ENCODE measurements at places on chromosomes 2 and 18.

- no peak for DNase-seq
These were observed 85.9 kb downstream of the USP40 start for GRCh38 chr2:233480490-233481202.

GRCh38 chr2:220120041-220120440 lies 492.6 kb downstream of the SLC4A3 start:
- DNase-seq = no peak

DNA sequence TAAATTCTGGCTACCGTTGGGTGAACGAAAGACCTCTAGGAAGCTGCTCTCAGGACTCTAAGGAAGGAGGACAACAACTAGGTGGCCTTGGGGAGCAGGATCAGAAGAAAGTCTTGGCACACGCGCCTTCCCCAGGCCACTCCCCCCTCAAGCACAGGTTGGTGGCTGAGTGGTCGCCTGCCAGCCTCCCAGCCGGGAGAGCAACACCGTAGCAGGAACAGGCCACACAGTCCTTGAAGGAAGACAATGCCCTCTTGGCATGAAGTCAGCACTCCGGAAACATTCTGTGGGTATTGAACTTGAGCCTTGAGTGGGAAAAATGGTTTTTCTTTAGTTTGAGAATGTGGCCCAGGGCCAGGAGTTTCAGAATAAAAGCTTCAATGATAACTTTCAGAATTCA lies 87.4 kb upstream of the AGAP1 start:
- no peak for DNase-seq

DNA sequence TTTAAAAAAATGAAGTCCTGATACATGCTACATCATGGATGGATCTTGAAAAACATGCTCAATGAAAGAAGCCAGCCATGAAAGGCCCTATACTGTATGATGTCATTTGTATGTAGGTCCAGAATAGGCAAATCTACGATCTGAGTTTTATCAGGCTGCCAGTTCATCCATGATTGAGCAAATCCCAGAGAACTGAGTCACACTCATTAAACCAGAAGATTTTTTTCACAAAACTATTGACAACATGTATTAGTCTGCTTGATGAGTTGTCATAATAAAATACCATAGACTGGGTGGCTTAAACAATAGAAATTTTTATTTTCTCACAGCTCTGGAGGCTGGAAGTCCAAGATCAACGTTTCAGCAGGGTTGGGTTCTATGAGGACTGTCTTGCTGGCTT lies 130.7 kb downstream of the MREG start:
- DNase-seq = no peak

DNA sequence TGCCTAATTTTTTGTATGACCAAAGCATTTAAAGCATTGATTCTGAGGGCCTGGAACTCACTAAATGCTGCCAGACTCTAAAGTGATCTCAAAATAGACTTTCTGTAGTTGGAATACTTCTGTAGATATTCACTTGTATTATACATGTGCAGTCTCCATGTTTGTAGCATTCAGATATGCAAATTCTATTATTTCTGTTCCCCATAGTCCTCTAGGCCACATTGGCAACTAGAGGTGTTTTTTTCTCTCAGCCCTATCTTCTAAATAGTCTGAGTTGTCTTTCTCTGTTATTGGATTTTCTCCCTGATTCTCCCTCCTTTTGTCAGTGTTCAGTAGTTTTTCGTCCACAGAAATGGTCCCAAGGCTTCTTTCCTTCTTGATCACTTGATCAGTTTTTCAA lies 38.5 kb downstream of the ANKRD12 start:
- DNase-seq = no peak

DNA sequence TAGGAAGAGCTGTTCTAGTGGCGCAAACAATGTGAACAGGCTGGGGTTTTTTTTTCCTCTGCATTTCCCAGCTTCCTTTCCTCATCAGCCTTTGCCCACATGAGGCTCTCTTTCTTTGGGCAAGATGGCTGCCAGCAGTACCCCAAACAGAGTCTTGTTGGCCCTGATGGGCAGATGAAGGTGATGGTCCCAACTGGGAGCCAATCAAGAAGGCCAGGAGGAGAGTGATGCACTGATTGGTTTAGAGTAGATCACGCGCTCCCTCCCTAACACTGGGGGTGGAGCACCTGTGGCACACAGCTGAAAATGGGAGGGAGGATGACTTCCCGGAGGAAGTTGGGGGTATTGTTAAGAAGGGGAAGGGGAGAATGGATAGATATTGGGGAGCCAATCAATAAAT lies 96.3 kb upstream of the FZD7 start:
- DNase-seq = no peak

DNA sequence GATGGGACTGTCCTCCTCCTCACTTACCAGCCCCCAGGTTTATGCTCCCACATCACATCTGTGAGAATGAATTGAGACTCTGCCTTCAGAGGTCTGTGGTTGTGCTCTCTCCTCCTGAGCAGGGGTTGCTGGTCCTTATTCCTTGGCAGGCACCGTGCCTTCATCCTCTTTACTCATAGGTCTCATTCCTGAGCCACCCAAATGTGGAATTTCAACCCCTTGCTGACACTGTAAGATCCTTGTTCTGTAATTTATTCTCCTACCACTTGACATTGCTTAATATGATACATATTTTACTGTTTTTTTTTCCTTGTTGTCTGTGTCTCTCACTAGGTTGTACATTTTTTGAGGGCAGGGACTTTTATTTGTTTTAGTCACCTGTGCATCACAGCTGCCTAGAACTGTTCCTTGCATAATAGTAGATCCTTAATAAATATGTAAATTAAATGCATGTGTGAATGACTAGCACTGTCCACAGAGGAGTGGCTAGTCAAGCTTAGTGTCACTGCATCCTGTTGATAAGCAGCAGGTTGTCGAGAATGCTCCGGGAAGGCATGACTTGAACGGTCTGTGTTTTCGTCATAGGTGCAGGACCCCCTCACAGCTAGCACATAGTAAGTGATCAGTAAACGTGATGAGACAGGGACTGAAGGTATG lies 180.6 kb downstream of the ZNF407 start:
- no peak for DNase-seq

DNA sequence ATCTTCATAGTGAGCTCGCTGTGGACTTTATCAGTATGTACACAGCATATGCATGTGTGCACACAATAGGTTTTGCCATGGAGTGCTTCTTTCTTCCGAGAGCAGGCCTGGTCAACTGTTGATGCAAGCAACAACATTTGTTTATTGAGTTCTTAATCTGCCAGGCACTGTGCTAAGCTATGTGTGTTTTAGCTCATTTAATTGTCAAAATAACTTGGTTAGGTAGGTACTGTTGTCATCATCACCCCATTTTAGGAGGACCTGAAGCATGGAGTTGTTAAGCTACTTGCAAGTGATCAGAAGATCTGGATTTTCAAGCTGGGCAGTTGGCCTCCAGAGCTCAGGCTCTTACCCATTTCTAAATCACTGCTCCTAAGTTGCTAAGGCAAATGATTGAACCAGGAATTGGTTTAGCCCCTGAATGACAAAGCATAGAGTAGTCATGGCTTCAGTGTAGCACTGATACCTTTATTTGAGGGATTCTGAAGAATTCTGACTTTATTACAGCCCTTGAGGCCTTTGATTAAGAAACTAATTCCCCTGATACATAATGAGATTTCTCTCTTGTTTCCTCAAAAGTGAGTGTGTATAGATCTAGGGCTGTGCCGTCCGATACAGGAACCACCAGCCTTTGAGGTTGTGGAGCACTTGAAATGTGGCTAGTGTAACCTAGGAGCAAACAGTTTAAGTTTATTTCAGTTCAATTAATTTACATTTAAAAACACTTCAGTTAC lies 132.9 kb downstream of the FMNL2 start:
- DNase-seq = no peak

GRCh38 chr2:163345795-163346573 lies 389.8 kb downstream of the FIGN start:
- no peak for DNase-seq

- no peak for DNase-seq
These were observed 157.3 kb upstream of the CHAC2 start for GRCh38 chr2:53610260-53610659.

- DNase-seq = no peak
These were observed 285.1 kb downstream of the TMX3 start for GRCh38 chr18:68429841-68430240.

DNA sequence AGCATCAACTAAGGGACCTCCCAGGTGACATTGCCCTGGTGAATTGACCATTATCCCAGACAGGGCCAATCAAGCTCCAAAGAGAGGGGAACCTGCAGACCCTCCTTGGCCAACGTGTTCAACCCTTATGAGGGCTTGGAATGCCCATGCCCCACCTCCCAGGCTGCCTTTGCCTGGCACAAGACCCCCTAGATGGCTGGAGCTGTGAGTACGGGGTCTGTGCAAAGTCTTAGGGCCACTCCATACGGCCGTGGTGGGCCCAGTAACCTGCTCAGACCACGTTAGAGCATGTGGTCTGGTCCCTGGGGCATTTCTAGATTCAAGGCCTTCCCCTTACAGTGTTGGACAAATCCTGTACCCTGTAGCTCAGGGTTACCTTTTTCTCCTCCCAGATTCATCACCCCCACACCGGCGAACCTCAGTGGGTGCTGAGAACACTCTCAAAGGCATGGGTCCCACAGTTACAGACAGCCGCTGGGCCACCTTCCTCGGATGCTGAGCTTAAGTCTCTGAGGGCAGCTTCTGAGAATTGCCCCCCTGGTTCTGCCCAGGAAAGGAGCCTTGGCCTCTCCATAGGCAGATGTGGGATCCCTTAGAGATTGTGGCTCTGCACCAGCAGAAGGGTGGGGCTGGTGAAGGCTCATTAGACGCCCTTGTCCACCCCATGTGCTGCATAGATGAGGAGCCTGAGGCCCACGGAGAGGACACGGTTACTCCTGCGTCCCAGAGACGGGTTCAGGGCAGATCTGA lies 18.3 kb upstream of the KCNK3 start:
- no peak for DNase-seq

DNA sequence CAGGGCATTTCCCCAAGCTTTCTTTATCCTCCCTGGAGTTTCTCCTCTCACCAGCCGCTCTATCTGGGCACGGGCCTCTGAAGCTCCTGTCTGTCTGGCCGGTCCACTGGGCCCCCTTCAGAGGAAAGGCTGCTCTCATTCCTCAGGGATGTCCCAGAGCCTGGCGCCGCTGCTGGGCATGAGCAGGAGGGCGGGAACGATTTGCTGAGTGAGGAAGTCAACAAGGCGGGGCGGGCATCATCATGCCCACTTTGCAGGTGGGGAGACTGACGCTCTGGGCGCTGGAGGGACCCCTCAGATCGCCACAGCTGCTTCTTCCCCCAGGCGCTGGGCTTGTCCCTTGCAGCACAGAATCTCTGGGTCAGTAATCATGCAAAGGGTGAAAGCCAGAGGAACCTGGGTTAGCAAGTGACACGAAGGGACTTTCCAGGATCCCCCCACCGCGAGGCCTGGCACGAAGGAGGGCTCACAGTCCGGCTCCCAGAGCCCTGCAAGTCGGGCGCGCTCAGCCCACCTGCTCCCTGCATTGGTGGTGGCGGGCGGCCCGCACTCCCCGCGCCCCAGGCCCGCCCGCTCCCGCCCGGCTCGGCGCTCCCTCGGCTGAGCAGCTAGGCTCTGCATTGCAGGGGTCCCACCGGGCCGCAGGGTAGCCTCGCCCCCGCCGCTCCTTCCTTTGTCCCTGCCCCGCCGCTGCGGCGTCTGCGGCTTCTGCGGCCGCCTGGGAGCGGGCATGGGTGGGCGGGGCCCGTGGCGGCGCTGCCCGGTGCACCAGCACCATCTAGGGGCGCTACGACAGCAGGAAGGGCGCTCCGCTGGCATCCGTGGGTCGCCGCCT lies 157.8 kb downstream of the CYRIA start:
- peak; percentile 31 for DNase-seq

GRCh38 chr2:156756516-156756915 lies 320.3 kb downstream of the GPD2 start:
- DNase-seq = no peak

DNA sequence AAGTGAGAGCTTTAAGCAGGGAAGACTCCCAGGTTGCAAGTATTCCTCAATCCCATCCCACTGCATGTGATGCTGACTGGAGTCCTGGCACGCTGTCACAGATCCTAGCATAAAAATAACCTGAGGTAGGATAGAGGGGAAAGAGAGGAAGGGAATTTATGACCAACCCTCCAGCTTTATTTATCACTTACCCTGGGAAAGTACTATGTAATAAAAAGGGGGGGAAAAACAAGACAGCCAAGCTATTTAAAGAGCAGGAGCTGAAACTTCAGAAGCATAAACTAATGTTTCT lies 122.2 kb downstream of the SLC8A1 start:
- no peak for DNase-seq

GRCh38 chr2:79831961-79832360 lies 319.1 kb downstream of the CTNNA2 start:
- DNase-seq = no peak

GRCh38 chr18:37537868-37538525 lies 27.6 kb downstream of the CELF4 start:
- DNase-seq = peak; percentile 47

DNA sequence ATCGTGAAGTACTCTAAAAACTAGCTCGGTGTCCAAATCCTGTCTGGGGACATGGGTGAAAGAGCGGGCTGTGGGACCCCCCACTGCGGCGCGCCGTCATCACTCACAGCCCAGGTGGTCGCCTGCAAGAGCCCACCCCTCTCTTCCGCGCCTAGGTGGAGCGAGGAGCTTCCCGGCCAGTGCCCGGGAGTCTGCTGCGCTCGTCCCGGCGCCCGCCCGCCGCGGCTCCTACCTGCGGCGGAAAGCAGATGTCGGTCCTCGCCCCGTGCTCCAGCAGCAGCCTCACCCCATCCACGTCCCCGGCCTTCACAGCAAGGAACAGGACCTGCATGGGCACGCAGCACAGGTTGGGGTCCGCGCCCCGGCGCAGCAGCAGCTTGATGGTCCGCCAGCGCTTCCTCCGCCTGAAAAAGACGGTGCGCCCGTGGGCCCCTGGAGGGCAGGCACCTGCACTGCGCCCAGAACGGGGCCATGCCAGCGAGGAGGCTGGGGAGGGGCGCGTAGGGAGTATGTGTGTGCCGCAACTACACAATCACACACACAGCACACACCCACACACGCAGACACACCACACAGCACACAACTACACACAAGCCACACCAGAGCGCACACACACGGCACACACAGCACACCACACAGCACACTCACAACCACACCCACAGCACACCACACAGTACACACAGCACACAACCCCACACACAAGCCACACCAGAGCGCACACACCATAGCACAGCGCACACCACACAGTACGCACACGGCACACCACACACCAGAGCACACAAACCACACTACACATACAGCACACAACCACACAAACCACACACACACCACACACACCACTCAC lies 37.4 kb downstream of the ANKMY1 start:
- no peak for DNase-seq

GRCh38 chr2:9100080-9100876 lies 96.8 kb upstream of the MBOAT2 start:
- no peak for DNase-seq

DNA sequence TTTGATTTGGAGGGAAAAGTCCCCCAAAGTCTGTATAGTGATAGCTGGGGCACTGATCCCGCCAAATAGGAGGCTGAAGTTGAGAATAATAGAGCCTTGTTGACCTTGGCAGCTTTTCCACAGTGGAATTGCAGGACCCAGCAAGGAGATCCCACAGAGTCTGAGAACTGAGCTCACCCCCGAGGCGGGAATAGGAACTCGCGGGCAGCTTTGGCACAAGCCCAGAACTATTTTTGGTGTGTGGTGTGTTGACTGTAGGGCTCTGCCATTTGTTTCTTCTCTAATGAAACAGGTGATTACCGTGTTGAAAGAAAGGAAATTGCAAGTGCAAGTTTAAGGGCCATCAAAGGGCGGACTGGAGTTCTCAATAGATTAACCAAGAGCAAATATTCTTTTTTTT lies 34.0 kb downstream of the SH3RF3 start:
- no peak for DNase-seq

All from activated CD4-positive, CD25-positive, alpha-beta regulatory T cell treated with anti-CD3 and anti-CD28 coated beads, Interleukin-2, amount 50 U/mL, for 72 hours (primary cell).